ENCODE measurements at places on chromosomes 2 and 18.

DNA sequence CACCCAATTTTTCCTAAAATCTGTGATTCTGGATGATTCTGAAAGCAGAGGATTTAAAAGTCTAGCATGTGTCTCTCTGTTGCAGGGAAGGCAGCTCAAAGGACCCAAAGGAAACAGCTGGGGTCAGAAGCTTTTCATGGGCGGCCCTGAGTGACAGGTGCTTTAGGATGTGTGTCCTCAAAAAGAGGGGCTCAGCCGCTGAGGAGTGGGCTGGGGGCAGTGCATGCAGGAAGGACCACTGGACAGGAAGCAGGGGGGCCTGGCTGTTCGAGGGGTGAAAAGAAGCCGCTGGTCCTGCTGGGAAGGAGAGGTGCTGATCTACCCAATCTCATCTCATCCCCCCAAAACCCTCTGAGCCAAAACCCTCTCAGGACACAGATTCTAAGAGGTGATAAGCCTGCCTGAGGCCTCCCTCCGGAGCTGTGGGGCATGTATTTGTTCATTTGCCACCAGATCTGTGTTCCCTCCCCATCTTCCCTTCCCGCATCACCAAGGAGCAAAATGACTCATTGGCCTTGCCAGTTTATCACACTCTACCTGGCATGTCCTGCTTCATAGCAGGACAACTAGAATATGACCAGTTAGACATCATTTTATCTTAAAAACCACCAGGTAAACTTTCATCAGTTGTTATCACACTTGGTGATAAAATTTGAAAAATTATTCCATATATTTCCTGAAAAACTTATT, 98.8 kb upstream of the MGAT4A start:
- DNase-seq, result no peak

GRCh38 chr18:78724214-78724914, 255.3 kb upstream of the SALL3 start:
- no peak for DNase-seq

GRCh38 chr2:129233751-129234406, 745.6 kb upstream of the RAB6C start:
- DNase-seq, result no peak

GRCh38 chr2:151176661-151177060, 85.0 kb downstream of the RBM43 start:
- DNase-seq, result no peak

GRCh38 chr2:31131871-31132270, 6.4 kb downstream of the GALNT14 start:
- DNase-seq, result no peak

- DNase-seq, result no peak
These were observed 2.4 kb downstream of the TEKT4 start for GRCh38 chr2:94873362-94874276.
